ENCODE measurements at places on chromosomes 6 and 20.

- no peak for DNase-seq
These were observed 72.3 kb downstream of the SLC16A10 start for GRCh38 chr6:111159633-111160032.

DNA sequence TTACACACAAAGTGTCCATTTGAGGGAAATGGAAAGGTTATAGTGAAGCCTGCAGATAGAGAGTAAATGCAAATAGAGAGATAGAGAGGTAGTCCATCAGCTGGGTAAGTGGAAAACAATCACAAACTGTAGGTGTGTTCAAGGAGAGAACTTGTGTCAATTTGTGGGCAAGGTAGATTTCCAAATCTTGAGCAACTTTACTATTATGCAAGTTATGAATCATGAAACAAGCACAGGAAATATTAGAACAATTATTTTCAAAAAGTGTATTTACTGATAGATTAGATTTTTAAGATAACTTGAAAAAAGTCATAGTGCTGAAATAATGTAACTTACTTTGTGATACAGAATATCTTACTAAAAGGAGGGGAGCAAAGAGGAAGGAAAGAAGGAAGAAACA lies 792.9 kb downstream of the EYS start:
- no peak for DNase-seq

DNA sequence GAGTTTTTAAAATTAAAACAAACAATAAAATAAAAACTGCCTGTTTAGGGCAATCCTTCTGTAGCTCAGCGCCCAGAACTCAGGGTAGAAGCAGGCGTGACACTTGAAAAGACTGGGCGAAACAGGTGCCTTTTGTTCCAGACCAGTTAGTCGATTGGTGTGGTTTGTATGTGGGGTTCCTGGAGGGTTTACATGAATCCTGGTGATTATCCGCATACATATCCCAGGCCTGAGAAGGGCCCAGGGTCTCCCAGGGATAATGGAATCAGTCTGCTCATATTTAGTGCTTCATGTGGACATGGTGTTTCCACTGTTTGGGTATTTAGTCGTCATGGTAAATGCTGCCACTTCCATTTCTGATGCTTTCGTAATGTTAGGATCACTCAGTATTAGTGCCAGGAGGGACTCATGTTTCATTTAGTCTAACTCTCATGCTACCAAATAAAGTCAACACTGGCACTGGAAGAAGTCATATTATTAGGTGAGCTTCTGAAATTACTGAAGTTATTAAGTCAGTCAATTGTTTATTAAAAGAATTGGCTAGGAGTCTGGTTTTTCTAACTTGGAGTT lies 116.5 kb downstream of the SAMD5 start:
- DNase-seq = no peak

- DNase-seq = no peak
These were observed 42.1 kb downstream of the MDFI start for GRCh38 chr6:41680182-41680965.

Measured in WERI-Rb-1 (cell line).